ENCODE measurements at places on chromosomes 4 and X. TPM values are rescaled to one million over a fixed set of nuclear protein-coding genes. Genes with fewer than 3 reads are reported as not detected.
A peak's percentile ranks its signal among the peaks of the same experiment; 100 is the strongest.

ELOVL6 gene
- total RNA-seq = 20.8 TPM

- DNase-seq = no peak
Observed at GRCh38 chrX:65925005-65925404, 114.9 kb downstream of the VSIG4 start.

DNA sequence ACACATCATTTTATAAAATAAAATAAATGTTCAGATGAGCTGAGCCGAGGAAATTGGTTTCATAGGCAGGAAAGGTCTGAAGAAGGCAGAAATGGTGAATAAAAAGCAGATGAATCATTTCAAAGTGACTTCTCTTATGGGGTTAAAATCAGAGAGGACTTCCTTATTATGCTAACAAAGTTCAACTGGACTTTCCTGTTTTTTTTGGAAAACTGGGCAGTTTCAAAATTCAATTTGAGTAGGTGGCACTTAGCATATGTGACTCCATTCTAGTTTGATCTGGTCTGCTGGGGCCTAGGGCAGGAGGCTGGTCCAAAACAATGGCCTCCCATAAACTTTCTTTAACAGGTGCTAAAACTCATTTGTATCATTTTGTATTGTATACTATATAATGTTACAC lies 1794.9 kb upstream of the TENM3 start:
- DNase-seq = no peak

DNA sequence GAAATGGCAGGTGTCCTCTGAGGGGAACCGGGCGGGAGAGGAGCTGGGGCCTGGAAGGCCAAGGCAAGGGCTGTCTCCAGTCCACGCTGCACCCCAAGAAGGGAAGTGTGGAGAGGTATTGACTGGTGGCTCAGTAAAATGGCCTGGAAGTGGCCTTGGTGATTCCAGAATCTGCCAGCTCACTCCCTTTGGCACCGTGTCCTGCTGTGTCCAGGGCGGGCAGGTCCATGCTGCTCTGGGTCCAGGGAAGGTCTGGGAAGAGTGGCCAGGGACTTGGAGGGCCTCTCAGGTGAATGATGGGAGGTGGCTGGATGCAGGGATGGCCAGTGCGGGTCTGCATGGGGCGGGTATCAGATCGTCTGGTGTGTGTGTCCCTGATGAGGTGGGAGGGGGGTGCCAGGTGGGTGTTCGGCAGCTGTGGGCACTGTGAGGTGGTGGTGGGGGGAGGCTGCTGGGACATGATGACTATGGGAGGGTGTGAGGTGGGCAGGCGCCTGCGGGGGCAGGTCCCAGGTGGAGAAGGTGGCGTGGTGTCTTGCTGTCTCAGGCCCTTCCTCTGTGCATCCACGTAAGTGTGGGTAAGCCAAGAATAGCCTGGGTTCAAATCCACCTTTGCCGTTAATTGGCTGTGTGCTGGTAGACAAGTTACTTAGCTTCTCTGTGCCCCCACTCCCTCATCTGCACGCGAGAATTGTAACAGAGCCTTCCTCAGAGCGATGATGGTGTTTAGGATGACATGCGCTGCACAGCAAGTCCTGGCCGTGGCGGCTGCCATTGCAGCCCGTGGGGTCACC lies 17.7 kb downstream of the RGS12 start:
- peak; percentile 36 for DNase-seq

SHROOM3 gene
- not detected for total RNA-seq
